ENCODE measurements at places on chromosomes 2 and 18.
A peak's percentile ranks its signal among the peaks of the same experiment; 100 is the strongest.

- DNase-seq, result no peak
Measured at GRCh38 chr2:189000221-189000620, 26.0 kb downstream of the COL3A1 start.

GRCh38 chr2:231297108-231297908, 98.2 kb upstream of the B3GNT7 start:
- peak; percentile 55 for DNase-seq

DNA sequence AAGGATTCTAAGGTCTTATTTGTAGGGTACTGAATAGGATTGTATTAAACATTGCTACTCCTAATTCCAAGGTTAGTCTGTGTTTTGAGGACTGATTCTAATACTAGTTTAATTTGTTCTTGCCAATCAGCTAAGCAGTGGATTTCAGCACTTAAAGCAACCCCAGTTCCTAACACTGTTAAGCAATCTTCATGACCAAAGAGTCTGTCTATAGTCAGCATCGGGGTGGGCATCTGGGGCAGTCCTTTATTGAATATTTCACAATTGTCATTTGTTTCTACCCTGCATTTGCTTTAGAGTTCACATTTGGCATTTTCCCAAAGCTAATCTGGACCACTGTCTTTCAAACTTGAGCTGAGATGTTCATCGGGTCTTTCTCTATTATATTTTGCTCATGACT, 248.0 kb upstream of the TANK start:
- no peak for DNase-seq

- DNase-seq, result no peak
Measured at GRCh38 chr18:30149585-30149984, 893.0 kb downstream of the DSC3 start.

- DNase-seq, result no peak
Measured at GRCh38 chr2:240395448-240395847, 40.0 kb upstream of the GPC1 start.

- no peak for DNase-seq
Measured at GRCh38 chr2:86822668-86823345, 32.1 kb upstream of the CD8A start.

GRCh38 chr2:25814681-25815080, 63.6 kb downstream of the ASXL2 start:
- DNase-seq, result no peak

DNA sequence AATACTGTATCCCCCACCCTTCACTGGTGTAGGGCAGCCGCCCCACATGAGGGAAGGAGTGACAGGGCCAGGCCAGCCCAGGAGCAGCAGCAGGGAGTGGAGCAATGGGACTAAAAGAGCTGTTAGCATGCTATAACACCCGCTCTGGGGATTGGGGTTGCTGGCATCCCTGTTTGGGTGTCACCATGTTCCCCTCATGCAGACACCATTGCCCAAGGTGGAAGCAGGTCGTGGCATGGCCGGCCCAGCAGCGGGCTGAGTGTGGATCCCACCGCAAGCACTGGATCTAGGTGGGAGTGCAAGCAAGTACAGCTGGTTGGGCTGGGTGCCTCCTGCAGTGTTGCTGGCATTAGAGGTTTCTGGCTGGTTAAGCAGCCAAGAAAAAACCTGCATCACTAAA, 3.3 kb upstream of the SULT6B1 start:
- no peak for DNase-seq

- DNase-seq, result no peak
Measured at GRCh38 chr2:219967247-219968245, 340.1 kb downstream of the SLC4A3 start.

Data from amygdala (tissue), 56 donors.